ENCODE measurements at places on chromosomes 2 and 18. TPM values are rescaled to one million over a fixed set of nuclear protein-coding genes. Genes with fewer than 3 reads are reported as not detected.

ARHGAP28 gene
- total RNA-seq, result 4.3 TPM

PDCD1 gene
- not detected for total RNA-seq

LRRFIP1 gene
- total RNA-seq, result 305 TPM

C2orf78 gene
- total RNA-seq, result not detected

RAX gene
- total RNA-seq, result not detected
